ENCODE measurements at places on chromosomes 12 and 14.

- DNase-seq = no peak
These were observed 404.9 kb downstream of the FLRT2 start for GRCh38 chr14:85934886-85935254.

DNA sequence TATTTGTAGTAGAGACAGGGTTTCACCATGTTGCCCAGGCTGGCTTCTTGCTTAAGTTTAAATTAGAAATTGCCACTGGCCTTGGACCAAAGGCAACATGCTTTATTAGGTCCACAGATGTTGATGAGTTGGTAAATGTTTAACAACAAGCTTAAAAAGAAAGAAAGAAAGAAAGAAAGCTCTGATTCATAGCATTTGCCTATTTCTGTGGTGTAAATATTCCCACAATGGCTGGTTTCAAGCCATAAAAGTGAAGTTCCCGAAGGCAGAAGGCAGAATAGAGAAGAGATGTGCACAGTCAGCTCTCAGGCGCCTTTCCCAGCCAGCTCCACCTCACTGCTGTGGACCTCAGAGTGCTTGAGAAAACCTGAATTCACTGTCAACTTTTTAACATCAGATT is 26.4 kb downstream of the KCNK13 start:
- DNase-seq = no peak

DNA sequence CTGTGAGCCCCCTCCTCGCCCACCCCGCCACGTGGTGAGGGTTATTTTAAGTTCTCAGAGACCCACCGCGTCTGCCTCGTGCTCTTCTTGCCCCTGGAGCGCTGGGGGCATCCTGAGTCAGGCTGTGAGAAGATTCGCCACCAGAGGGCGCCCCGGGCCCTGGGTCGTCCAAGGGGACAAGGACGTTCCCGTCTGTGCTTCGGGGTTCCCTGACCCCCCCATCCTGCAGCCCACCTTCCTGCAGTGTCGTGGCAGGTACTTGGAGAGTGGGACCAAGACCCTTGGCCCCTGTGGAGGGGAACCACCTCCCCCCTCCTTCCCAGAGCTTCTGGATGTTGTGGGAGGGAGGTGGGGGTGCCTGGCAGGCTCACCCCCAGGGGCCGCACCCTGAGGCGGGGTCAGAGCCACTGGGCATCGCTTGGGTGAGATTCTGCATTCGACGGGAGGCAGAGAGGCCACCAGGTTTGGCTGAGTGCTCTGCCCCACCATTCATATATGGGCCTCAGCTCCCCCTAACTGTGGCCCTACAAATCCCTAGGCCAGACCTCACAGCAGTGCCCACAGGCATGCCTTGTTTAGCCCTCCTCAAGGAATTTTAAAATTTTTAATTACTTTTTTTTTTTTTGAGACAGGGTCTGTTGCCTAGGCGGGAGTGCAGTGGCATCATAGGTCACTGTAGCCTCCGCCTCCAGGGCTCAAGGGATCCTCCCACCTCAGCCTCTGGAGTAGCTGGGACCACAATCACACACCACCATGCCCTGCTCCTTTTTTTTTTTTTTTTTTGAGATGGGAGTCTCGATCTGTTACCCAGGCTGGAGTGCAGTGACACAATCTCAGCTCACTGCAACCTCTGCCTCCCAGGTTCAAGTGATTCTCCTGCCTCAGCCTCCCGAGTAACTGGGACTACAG is 17.0 kb downstream of the RHOF start:
- DNase-seq = no peak

DNA sequence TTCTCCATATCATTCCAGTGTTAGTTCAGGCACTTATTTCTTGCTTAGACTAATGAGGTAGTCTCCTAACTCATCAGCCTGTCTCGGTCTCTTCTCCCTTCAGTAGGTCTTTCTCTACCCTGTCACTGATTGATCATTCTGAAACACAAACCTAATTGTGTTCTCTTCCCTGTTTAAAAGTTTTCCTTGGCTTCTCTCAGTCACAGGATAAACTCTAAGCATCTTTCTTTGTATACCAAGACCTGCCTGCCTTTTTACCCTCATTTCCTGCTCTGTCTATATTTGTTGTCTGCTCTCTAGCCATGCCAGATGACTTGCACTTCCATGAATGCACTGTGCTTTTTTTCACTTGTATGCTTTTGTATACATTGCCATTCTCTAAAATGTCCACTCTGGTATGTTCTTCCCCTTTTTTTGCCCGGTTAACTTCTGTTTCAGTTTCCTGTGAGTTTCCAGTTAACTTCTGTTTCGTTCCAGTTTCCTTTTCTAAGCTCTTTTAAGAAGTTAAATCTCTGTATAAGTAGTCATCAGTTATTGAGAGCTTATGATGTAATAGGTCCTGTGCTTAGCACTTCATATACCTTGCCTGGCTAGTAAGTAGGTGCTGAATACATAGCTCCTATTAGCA is 12.8 kb downstream of the DIP2B start:
- no peak for DNase-seq

- no peak for DNase-seq
These were observed 737 bp downstream of the SPX start for GRCh38 chr12:21526721-21527345.

- DNase-seq = no peak
These were observed 2.6 kb upstream of the EVL start for GRCh38 chr14:100062590-100062989.

- DNase-seq = no peak
These were observed 19.7 kb upstream of the PLEKHD1 start for GRCh38 chr14:69464829-69465228.
